ENCODE measurements at places on chromosomes 5 and 9.

- no peak for DNase-seq
Measured at GRCh38 chr5:34731435-34732232, 75.5 kb downstream of the RAI14 start.

- DNase-seq, result no peak
Measured at GRCh38 chr9:16459421-16460148, 410.9 kb downstream of the BNC2 start.

GRCh38 chr9:100084734-100085133 lies 14.1 kb downstream of the ERP44 start:
- DNase-seq, result no peak

DNA sequence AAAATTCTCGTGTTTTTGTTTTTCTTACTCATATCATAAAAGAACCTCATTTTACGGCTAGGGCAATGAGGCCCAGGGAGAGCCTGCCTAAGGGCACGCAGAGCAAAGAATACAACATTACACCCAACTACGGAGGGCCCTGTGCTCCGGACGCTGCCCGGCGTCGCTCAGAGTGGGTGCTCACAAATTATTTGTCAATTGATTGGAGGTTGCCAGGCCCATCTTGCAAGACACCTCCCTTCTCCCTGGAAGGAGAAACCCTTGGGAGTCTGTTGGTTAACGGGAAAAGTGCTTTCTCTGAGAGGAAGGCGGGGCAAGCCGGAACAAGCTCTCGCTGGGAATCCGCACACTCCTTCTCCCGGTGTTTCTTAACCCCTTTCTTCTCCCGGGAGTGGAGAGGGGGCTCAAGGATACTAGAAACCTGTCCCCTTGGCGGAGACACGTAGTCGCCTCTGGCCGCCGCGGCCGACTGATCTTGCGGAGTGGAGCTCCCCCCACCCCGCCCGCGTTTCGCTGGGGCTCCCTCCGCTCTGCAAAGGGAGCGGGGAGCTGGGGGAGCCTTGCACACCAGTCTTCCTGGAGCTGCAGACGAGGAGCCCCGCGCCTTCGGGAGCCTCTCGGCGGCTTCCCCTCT lies 599.3 kb upstream of the SGCD start:
- no peak for DNase-seq

- no peak for DNase-seq
Measured at GRCh38 chr9:84314306-84314705, 26.3 kb downstream of the SLC28A3 start.

DNA sequence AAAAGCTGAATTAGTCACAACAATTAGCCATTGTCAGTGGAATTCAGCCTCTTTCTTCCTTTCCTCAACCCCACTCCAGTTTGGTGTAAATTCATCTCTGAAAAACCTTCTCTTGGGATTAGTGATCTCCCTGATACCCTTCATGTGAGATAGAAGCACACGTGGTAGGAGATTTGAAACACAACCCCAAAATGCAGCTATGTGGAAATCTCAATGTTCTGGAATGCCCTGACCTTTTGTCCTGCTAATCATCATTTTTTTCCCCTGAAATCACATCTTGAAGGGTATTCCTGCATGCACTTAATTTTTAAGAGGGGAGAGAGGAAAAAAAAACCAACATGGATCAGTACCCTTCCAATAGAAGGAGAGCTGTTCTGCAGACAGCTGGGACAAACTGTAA lies 612.6 kb downstream of the EBF1 start:
- no peak for DNase-seq

- no peak for DNase-seq
Measured at GRCh38 chr5:131426011-131426410, 162.2 kb downstream of the CDC42SE2 start.

GRCh38 chr5:59008816-59009473 lies 426.1 kb downstream of the RAB3C start:
- DNase-seq, result no peak

- no peak for DNase-seq
Measured at GRCh38 chr9:35660966-35661415, 2.9 kb downstream of the CCDC107 start.

DNA sequence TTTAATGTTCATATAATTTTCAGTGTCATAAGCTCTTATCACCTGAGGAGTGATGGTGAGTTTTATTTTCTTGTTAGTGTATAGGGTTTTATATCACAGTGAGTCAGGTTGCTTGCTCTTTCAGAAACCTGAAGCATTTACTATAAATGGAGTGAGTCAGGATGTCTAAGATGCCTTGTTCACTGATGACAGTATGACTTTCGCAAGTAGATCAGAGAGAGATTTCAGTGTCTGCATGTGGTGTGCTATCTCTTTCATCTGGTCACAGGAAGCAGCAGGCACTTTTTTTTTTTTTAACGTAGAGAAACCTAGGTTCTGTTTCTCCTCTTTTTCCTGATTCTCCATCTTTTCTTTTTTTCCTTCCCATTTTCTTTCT lies 237.1 kb downstream of the DMRTA1 start:
- no peak for DNase-seq

GRCh38 chr9:116234081-116234480 lies 80.5 kb downstream of the PAPPA start:
- no peak for DNase-seq

GRCh38 chr9:20872340-20872977 lies 159.0 kb downstream of the HACD4 start:
- no peak for DNase-seq

- DNase-seq, result no peak
Measured at GRCh38 chr5:101531026-101531425, 627.9 kb upstream of the ST8SIA4 start.

GRCh38 chr9:33931326-33931725 lies 114.4 kb downstream of the UBE2R2 start:
- no peak for DNase-seq

- no peak for DNase-seq
Measured at GRCh38 chr9:134948149-134948548, 30.4 kb upstream of the FCN1 start.

DNA sequence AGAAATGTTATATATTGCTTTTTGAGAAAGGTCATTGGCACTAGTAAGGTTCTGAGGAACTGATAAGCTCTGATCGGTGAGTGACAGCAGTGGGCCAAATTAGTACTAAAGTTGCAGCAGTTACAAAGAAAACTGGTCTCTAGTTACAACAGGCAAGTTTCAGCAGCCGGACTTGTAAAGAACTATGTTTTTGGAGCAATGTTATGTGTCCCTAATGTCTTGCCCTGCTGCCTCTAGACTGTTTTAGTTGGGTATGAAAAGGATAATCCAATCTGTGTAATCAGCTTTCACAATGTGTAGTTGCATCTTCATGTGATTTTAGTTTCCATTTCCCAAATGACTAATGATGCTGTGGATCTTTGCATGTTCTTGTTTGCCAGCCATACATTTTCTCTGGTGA lies 113.5 kb downstream of the CAMK4 start:
- DNase-seq, result no peak

GRCh38 chr9:121827251-121827967 lies 176.0 kb downstream of the DAB2IP start:
- no peak for DNase-seq

DNA sequence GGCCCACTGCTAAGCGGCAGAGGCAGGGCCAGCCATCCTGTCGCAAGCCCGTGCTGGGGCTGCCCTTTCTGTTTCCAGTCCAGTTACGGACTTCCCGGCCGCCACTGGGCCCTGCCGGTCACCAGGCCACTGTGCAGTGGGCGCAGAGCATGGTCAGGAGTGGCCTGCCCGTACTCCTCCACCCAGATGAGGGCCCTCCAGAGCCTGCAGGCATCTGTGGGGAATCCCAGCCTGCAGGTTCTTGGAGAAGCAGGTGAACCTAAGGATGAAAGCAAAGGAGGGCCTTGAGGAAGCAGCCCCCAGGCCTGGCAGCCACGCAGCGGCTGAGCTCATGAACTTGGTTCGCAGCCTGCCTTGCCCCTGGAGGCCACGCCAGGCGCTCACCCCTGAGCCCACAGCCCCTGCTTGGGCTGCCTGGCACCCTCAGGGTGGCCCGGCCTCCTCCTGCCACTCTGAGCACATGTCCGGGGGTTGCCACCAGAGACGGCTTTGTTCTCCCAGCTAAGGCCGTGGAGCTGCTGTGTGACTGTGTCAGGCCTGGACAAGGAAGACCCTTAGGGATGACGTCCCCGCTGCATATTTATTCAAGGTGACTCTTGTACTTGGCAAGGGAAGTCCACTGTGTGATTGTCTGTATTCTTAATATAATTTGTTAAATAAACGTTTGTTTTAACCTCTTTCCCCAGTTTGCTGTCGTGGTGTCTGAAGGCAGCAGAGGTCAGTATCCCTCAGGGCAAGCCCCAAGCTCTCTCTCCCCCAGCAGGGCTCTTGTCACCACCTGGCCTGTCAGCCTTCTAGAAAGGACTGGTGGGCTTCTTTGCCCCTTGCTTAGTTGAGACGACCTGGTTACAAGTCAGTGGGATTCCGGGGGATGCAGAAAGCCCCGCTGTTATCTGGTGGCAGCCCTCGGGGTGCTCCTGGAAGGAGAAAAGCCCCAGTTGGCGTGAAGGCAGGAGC lies 107.1 kb upstream of the LMX1B start:
- no peak for DNase-seq

DNA sequence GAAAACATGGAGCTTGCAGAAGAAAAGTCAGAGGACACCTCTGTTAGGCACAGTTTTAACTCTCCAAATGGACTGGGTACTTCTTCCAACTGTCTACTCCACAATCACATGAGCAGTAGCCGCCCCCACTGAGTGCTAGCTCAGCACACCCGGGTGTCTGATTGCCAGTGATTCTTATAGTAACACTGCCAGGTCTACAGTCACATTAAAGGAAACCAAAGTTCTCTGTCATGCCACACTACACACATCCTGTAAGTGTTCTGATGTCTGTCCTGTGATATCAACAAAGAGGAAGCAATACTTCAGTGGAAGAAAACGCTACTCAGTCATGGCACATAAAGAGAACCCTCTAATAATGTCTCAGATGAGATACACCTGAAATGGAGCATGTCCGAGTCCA lies at the start of gene HAVCR2:
Gene HAVCR2 (minus strand): TSS at position 69 of the 400 bp plus-strand sequence. CDS start 61 bp downstream, at position 8.
- no peak for DNase-seq

GRCh38 chr5:137481596-137481995 lies 17.5 kb downstream of the SPOCK1 start:
- DNase-seq, result no peak

GRCh38 chr9:91023741-91024140 lies 222.1 kb downstream of the SYK start:
- DNase-seq, result no peak

DNA sequence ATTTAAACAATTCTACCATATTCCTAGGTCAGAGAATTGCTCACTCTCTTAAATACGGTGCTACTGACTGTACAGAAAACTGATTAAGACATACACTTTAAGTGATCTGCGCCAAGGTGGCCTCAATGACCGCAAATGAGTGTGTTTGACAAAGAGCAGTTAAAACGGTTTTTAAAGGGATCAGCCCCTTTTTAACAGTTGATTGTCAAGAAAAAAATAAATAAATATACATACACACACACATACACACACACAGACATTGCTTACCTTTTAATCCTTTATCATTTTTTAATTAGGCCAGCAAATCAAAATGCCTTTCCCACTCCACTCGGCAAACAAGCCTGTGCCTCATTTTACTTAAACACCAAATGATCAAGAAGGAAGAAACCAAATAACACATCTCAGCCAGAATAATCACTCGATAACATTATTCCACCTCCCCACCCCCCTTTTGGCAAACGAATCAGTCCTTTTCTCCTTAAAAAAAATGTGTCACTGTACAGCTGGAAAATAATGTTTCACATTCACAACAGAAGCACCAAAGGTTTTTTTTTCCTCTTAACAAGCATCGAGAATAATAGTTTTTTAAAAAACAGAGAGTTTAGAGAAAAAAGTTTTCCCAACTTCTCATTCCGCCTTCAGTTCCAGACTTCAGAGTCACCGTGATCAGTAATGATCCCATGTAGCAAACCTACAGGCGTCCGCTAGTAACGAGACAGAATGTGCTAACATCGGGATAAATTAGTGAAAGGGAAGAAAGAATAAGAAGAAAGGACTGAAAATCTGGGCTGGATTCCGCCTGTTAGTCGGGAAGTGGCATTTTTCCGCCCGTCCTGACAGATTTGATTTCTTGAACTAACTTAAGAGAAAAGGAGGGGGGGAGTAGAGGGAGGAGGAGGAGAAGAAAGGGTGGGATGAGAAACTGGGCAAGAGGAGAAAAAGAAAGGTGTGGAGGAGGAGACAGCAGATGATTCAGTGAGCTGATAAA lies at the start of gene ZNF608:
Gene ZNF608 (minus strand): TSS at position 712 of the 988 bp plus-strand sequence. CDS start 1,650 bp downstream, outside the sequence.
- DNase-seq, result peak; percentile 52

DNA sequence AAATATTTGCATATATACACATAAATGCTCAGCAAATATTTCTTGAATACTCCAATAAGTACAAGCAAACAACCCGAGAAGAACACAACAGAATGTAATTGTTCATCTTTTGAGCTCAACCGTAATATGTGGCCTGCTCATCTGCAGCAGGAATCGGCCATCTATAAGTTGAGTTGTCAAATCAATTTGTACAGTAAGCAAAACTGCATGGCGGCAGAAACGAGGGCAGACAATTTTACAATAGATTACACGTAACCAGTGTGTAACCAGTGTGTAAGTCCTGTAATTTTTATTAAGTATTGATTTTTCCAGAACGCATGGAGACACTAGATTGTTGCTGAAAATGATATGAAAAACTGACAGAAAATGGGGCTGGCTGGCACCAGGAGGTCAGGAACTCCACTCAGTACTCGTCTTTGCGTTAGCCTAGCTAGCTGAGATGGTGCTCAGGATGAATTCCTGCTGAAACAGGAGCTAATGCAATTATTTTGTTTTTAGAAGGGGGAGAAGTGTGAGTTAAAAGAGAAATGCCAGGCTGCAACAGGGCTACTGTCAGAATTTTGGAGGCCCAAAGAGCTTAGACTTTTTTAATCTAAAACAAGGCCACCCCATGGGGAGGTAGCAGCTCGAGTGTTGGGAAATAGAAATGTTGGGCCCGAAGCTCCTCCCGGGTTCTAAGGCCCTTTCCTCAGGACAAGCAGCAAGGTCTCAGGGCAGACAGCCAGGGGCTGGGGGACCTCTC lies 682 bp downstream of the DHX29 start:
- DNase-seq, result no peak

DNA sequence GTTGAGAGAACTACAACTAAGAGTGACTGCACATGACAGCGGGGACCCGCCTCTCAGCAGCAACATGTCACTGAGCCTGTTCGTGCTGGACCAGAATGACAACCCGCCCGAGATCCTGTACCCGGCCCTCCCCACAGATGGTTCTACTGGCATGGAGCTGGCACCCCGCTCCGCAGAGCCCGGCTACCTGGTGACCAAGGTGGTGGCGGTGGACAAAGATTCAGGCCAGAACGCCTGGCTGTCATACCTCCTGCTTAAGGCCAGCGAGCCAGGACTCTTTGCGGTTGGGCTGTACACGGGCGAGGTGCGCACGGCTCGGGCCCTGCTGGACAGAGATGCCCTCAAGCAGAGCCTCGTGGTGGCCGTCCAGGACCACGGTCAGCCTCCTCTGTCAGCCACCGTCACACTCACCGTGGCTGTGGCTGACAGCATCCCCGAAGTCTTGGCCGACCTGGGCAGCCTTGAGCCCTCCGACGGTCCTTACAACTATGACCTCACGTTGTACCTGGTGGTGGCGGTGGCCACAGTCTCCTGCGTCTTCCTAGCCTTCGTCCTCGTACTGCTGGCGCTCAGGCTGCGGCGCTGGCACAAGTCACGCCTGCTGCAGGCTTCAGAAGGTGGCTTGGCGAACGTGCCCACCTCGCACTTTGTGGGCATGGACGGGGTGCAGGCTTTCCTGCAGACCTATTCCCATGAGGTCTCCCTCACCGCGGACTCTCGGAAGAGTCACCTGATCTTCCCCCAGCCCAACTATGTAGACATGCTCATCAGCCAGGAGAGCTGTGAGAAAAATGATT lies 2.1 kb downstream of the PCDHGA7 start:
- DNase-seq, result no peak

GRCh38 chr9:115025721-115026120 lies 92.2 kb downstream of the TNC start:
- no peak for DNase-seq

GRCh38 chr5:73820326-73820725 lies 194.3 kb downstream of the ARHGEF28 start:
- DNase-seq, result no peak

Measured in NCI-H2081 (cell line).